Stimulated activated naive B cell treated with anti-CD40 and anti-IgM and Interleukin-4, amounts not matched to agents 10 μg/mL and 1 μg/mL and 100 μg/mL, for 72 hours (primary cell): ENCODE measurements at places on chromosomes 13 and 19.

DNA sequence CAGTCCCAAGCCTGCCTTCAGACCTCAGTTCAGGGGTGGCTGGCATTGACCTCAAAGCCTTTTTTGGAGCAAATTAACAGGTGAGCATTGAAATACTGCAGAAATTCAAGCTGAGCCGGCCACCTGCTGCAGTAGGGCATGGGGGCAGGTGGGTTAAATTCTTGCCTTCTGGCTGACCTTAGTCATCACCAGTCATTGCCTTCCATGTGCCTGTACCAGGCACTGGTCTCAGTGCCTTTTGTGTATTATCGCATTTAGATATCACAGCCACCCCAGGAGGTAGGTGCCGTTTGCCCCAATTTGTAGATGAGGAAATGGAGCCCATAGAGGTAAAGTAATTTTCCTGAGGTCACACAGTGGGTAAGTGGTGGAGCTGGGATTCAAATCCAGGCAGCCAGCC is 7.2 kb downstream of the PPP1R37 start:
- H3K36me3 ChIP-seq, result peaks cover 20% of the 10 kb centered on the region
- DNase-seq, result no peak
- H3K27ac ChIP-seq, result peak overlapping the region; percentile 38

DNA sequence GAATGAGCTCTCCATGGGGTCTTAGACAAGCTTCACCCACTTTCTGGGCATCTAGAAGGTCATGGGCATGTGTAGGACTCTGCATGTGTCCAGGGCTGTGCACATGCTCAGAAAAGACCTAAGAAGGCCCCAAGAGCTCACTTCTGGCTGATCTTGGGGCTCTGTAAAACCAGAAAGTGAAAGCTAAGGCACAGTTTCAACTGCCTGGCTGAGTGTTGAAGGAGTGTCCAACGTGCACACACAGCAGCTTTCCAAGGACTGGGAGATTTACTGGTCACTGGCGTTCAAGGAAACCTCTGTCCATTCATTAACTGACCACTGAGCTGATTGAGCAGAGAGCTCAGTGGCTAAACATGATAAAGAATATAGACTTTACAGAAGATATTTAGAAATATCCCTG is 137.9 kb downstream of the KATNAL1 start:
- no peak overlapping the region for H3K4me3 ChIP-seq
- no peaks in the 10 kb centered on the region for H3K36me3 ChIP-seq
- peaks cover 15% of the 10 kb centered on the region for H3K4me1 ChIP-seq
- H3K27ac ChIP-seq, result no peak overlapping the region
- H3K27me3 ChIP-seq, result no peaks in the 10 kb centered on the region

DNA sequence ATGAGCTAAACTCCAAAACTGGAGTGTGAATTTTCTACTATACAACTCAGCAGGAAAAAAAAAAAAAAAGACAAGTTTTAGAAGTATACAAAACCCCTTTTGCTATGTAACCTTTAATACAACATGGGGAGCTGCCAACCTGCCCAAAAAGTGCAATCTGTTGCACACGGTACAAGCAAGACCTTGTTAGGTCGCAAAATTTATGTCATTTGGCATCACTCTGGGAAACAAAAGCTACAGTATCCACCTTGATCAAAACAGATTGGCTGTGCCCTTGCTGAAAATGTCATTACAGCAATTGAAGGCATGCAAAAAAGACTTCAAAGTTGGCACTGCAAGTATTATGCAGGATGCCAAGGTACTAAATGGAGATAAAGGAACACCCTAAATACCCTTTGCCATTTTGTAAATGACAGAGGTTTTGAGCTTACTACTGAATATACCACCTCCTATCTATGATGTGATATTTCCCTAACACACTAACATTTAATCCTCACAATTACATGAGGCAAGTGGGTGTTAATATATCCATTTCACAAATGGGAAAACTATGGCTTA is 150.1 kb downstream of the TBC1D4 start:
- no peaks in the 10 kb centered on the region for H3K36me3 ChIP-seq
- H3K4me1 ChIP-seq, result peaks cover under 1% of the 10 kb centered on the region
- H3K27me3 ChIP-seq, result peaks cover 4% of the 10 kb centered on the region
- no peak for DNase-seq
- H3K27ac ChIP-seq, result no peak overlapping the region

DNA sequence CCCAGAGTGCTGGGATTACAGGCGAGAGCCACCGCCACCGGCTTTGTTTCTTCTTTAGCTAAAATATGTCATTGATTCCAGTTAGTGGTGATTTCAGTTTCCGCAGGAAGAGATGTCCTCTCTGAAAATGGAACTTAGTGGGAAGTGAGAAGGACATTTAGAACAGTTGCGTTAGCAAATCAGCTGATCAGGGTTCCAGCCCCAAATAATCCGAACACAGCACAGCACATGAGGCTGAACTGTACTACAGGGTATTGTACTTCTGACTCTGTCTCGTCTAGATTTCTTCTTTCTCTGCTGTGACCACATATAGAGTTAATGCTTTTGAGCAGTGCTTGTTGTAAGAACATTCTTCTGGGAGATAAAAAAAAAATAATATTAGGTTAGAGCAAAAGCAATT is 314.4 kb downstream of the MYO16 start:
- no peak overlapping the region for H3K4me3 ChIP-seq
- no peaks in the 10 kb centered on the region for H3K4me1 ChIP-seq
- no peak for DNase-seq
- no peak overlapping the region for H3K27ac ChIP-seq
- H3K27me3 ChIP-seq, result peaks cover 10% of the 10 kb centered on the region

- DNase-seq, result no peak
- no peak overlapping the region for H3K27ac ChIP-seq
- peaks cover 13% of the 10 kb centered on the region for H3K27me3 ChIP-seq
These were observed 74.1 kb upstream of the UQCRFS1 start for GRCh38 chr19:29287061-29287460.

DNA sequence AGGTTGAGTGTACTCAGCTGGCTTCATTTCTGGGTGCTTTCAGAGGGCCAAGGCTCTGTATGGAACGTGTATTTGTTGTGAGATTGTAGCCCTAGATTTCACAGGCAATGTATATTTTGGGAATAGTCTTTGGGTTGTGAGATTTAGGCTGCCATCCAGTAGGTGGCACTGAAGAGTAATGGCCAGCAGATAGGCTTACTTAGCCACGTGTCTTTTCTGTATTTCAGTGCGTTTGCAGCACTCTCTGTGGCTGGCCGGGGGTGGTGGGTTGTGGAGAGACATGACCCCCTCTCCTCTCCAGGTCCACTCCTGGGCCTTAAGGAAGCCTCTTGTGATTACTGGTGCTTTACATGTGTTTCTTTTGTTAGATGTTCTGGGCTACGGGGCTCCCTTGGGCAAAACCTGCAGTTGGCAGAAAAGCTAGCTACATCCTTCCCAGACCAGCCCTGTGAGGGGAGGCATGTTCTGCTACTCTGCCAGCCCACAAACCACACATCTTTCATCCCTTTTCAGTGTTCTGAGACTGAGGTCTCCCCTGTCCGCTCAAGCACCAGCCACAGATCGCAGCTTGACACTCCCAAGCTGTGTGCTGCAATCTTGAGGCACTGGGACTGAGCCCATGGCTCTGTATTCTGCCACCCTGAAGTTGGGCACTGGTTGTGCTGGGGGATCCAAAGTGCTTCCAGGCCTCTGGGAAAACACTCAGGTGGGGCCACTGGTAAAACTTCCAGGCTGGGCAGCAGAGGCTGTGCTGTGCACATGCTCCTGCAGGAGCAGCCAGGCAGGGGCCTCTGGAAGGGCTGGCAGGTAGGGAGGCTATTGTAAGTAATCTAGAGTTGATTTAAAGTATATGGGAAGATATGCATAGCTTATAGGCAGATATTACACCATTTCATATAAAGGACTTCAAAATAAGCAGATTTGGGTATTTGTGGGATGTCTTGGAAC is 1096.8 kb upstream of the PCDH20 start:
- peak overlapping the region; percentile 52 for H3K4me3 ChIP-seq
- peaks cover 5% of the 10 kb centered on the region for H3K4me1 ChIP-seq
- peak; percentile 15 for DNase-seq
- H3K36me3 ChIP-seq, result no peaks in the 10 kb centered on the region
- H3K27me3 ChIP-seq, result no peaks in the 10 kb centered on the region
- H3K27ac ChIP-seq, result no peak overlapping the region

DNA sequence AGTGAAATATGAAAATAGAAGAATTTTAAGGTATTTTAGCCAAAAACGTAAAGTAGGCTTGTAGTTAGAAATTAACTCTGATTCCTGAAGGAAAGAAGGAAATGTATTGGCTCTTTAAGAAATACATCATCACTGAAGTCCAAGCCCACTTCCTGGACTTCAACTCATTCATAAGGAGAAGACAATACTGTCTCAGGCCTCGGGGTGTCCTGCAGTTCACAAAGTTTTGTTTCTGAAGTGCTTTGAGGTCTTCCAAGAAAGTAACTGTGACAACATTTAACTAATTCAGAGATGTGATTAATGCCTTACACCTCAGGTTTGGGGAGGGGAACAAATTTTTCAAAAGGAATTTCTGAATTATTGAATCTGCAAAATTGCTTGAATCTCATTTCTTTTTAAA is 65.8 kb upstream of the STARD13 start:
- no peak overlapping the region for H3K27ac ChIP-seq
- peaks cover 24% of the 10 kb centered on the region for H3K4me1 ChIP-seq
- H3K27me3 ChIP-seq, result peaks cover 17% of the 10 kb centered on the region
- no peak overlapping the region for H3K4me3 ChIP-seq
- no peaks in the 10 kb centered on the region for H3K36me3 ChIP-seq

DNA sequence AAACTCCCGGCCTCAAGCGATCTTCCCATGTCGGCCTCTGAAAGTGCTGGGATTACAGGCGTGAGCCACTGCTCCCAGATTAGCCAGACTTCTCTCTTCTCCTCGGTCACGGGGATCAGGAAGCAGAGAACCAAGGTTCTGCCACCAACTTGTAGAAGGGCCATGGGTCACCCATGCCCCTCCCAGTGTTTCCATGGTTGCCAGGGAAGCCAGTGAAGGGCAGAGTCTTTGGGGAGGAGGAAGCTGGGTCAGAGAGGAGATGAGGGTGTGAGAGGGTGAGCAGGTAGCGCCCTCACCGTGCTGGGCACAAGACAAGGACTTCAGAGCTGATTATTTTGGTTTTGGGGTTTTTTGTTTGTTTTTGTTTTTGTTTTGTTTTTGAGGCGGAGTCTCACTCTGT is 77.1 kb downstream of the GNG7 start:
- H3K4me3 ChIP-seq, result peak overlapping the region; percentile 36
- no peak for DNase-seq
- H3K4me1 ChIP-seq, result peaks cover 97% of the 10 kb centered on the region
- peaks cover 33% of the 10 kb centered on the region for H3K36me3 ChIP-seq
